ENCODE measurements at places on chromosomes 7 and 10.

DNA sequence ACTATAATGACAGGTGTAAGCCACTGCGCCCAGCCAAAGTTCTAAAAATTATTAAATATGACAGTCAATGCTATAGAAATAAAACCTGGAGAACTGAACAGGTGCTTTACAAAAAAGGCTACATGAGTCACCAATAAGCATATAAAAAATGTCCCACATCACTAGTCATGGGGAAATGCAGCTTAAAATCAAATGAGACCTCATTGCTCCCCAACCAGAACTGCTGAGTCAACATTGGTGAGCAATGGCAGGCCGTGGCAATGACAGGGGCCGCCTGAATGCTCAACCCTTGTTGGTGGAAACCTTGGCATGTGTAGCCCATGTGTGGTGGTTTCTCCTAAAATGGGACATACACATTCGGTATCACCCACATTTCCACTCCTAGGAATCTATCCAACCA, 352.3 kb upstream of the KLF6 start:
- no peak for DNase-seq

- no peak for DNase-seq
Measured at GRCh38 chr7:134414109-134414508, 44.8 kb downstream of the AKR1B1 start.

- DNase-seq, result no peak
Measured at GRCh38 chr7:22730921-22731654, 4.1 kb downstream of the IL6 start.

DNA sequence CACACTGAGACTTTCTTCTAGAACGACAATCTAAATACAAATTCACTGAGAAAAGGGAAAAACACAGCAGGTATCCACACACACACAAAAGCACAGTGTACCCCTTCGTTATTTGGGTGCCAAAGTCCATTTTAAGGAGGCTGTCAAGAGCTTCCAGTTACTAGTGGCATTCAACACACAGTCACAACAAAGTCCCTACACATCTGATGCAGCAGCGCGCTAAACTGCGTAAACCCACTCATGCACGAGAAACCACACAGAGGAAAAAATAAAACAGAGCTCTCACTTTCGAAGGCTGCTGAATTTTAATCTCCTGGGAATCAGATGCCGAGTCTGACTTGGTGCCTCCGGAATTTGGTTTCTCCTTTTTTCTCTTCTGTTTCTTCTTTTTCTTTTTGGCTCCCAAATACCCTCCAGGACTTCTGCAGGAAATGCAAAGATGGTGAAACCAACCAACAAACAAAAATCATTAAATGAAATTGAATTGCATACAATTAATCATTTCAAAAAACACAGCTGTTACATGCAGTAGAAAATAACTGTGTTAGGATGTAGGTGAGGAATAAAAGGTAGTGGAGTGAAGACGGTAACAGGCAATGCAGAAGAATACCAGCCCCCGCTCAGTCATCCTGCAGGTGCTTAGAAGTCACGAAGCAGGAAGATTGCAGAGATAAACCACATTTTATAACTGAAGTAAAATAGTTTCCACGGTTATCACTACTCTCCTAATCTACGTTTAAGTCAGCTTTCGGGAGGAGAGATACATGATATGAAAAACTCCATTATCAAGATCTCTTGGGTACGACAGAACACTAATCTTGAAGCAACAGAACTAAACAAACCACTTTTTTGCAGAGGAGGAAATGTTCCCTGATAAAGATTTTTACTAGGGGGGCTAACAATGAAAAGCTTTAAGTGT, 27.1 kb downstream of the NMT2 start:
- no peak for DNase-seq

DNA sequence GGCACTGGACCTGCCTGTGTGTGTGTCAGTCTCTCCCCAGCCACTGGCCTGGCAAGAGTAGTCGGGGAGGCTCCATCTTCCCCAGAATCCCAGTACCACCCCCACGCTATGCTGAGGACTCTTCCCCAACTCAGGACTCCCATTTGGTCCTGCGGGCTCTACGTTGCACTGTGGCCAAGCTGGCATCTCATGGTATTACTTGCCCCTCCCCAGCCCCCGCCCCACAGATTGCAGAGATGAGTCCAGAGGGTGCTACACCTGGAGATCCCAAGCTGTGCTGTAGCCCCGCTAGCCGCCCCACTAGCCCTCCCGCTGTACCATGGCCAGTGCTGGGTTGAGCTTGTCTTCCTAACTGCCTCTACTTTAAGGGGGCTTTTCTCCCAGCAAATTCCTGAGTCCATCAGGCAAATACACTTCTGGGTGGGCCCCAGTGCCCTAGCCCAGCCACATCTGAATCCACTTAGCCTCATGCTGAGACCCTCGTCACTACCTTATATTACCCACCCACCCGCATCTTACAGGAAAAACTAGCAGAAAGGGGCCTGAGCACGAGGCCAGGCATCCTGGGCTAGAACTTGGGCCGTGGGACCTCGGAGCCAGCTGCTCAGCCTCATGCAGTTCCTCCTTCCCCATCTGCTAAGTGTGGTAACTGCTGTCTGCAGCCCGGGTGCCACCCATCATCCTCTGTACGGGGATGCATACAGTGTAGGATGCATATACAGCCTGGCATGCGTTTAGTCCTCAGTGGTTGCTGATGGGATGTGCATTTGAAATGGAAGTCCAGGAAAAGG, 65.8 kb upstream of the CACUL1 start:
- no peak for DNase-seq

Data from stimulated activated CD8-positive, alpha-beta memory T cell treated with anti-CD3 and anti-CD28 coated beads, Interleukin-15, amount 100 ng/mL, for 24 hours (primary cell).